ENCODE measurements at places on chromosomes 2 and 18.

GRCh38 chr2:145323512-145323911 is 803.6 kb upstream of the ZEB2 start:
- peaks cover 17% of the 10 kb centered on the region for H3K4me1 ChIP-seq
- no peak overlapping the region for H3K4me3 ChIP-seq
- no peak for DNase-seq

DNA sequence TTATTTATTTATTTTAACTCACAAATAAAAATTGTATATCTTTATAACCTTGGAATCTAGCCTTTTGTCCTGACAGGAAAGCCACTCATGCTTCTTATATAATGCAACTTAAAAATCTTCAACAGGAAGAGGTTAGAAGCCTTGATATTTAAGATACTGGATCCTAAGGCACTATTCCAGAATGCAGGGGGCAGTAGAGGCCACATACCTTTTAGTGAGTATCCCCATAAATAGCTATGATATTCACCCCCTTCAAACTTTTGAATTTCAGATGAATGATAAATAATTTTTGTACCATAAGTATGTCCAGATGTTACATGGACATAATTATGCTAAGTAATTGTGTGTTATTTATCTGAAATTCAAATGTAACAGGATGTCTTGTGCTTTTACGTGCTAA is 592.7 kb upstream of the VRK2 start:
- no peaks in the 10 kb centered on the region for H3K36me3 ChIP-seq
- H3K4me3 ChIP-seq, result no peak overlapping the region
- H3K27me3 ChIP-seq, result no peaks in the 10 kb centered on the region
- no peak for DNase-seq
- no peak overlapping the region for H3K27ac ChIP-seq
- no peaks in the 10 kb centered on the region for H3K4me1 ChIP-seq

DNA sequence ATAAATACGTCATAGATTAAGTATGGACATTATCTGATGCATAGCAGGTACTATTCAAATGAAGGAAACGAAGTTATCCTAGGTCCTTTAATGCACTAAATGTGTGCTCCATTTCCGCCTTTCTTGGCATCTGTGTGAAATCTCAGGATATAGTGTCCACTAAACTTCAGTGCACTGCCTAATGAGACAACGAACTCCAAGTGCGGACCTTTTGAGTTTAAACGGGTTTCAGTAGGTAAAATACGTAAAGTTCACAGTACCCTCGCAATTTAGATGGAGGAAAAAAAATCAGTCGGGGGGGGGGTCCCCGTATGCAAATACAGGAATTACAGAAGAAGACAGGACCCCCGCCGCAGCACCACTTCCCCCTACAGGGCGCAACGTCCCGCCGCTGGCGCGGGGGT is 729 bp upstream of the REL start:
- peak overlapping the region; percentile 91 for H3K4me3 ChIP-seq
- H3K27ac ChIP-seq, result peak overlapping the region; percentile 90
- no peak for DNase-seq
- peaks cover 19% of the 10 kb centered on the region for H3K4me1 ChIP-seq
- peaks cover 22% of the 10 kb centered on the region for H3K36me3 ChIP-seq

DNA sequence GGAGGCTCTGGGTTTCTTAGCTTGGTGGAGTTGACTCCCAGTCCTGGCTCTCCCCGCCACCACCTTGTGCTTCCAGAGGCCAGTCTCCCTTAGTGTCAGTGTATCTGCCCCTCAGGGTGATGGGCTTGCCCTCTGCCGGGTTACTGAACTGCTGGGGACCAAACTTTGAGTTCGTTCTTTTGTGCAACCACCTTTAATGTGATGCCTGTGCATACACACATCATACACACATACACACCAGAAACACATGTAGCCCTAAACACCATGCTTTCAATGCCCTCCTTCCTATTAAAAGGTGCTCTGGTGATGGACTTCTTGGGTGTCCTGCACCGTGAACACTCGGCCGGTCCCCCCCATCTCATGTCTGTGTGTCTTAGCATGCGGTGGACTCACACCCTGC is 315.1 kb upstream of the EPAS1 start:
- H3K36me3 ChIP-seq, result no peaks in the 10 kb centered on the region
- DNase-seq, result no peak
- H3K4me3 ChIP-seq, result no peak overlapping the region
- no peak overlapping the region for H3K27ac ChIP-seq
- H3K4me1 ChIP-seq, result no peaks in the 10 kb centered on the region

DNA sequence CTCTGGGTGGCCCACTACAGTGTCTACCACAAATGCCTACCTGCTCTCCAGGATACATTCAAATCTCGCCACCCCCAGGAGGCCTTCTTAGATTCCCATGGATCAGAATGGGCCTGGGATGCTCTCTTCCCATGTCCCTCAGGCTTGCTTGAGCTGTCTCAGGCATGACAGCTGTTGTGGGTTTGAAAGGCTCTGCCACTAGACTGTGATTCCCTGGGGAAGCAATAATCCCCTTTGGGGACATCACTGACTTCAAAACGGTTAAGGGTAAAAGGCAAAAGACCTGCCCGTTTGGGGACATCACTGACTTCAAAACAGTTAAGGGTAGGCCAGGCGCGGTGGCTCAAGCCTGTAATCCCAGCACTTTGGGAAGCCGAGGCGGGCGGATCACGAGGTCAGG is 35.8 kb upstream of the ZNF516 start:
- no peak overlapping the region for H3K27ac ChIP-seq
- no peak overlapping the region for H3K4me3 ChIP-seq
- peaks cover 20% of the 10 kb centered on the region for H3K27me3 ChIP-seq
- no peaks in the 10 kb centered on the region for H3K36me3 ChIP-seq
- DNase-seq, result no peak

DNA sequence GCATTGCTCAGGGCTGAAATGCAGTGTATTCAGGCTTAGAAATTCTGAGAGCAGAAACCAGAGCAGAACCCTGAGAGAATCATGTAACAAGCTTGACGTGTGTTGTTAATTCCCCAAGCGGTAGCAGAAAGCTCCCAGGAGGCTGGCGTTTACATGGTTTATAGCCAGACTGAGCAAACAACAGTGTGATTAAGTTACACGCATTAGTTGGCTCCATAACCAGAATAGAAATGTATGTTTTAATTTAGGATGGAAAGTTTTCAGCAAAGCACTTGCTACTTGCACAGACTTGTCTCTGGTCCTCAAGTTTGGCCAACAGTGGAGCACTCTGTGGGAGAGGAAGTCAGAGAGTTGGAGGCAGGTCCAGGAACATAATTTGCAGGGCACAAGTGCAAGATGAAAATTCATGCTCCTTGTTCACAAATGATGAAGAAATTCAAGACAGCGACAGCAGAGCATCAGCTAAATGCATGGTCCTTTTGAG is 69.3 kb downstream of the MAPK4 start:
- H3K27me3 ChIP-seq, result peaks cover 3% of the 10 kb centered on the region
- no peak for DNase-seq
- H3K27ac ChIP-seq, result no peak overlapping the region

- H3K4me1 ChIP-seq, result peaks cover 7% of the 10 kb centered on the region
- no peaks in the 10 kb centered on the region for H3K36me3 ChIP-seq
- no peak overlapping the region for H3K27ac ChIP-seq
- no peak overlapping the region for H3K4me3 ChIP-seq
- peaks cover 6% of the 10 kb centered on the region for H3K27me3 ChIP-seq
Observed at GRCh38 chr2:60484133-60484645, 69.3 kb downstream of the BCL11A start.

DNA sequence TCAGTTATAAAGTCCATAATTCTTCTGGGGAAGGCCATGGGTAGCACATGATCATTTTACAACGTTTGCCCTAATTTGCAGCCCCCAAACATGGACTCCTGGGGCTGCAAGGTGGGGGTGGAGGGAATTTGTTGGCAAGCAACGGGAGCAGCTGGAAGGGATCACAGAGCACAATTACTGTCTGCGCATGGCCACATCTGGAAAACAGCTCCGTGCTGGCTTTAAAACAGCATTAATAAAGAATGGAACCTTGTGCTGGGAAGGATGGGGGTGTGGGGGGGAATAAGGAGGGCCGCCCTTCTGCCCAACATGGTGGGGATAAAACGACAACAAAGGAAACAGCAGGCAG is 60.9 kb upstream of the SLC14A2 start:
- no peak overlapping the region for H3K4me3 ChIP-seq
- no peak for DNase-seq
- no peaks in the 10 kb centered on the region for H3K36me3 ChIP-seq
- no peaks in the 10 kb centered on the region for H3K4me1 ChIP-seq
- H3K27ac ChIP-seq, result no peak overlapping the region

DNA sequence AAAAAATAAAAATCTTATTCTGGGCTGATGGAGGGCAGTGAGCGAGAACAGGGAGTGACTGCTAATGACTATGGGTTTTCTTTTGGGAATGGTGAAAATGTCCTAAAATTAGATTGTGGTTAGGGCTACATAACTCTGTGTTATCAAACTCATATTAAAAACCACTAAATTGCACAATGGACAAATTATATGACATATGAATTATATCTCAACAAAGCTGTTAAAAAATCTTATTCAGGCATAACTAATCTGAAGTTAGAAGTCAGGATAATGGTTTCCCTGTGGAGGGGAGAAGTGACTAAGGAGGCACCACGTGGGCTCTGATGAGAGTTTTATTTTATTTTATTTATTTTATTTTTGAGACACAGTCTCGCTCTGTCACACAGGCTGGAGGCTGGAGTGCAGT is 32.1 kb upstream of the DPP4 start:
- H3K4me3 ChIP-seq, result no peak overlapping the region
- H3K4me1 ChIP-seq, result peaks cover 2% of the 10 kb centered on the region
- no peak overlapping the region for H3K27ac ChIP-seq
- DNase-seq, result no peak
- H3K27me3 ChIP-seq, result no peaks in the 10 kb centered on the region

DNA sequence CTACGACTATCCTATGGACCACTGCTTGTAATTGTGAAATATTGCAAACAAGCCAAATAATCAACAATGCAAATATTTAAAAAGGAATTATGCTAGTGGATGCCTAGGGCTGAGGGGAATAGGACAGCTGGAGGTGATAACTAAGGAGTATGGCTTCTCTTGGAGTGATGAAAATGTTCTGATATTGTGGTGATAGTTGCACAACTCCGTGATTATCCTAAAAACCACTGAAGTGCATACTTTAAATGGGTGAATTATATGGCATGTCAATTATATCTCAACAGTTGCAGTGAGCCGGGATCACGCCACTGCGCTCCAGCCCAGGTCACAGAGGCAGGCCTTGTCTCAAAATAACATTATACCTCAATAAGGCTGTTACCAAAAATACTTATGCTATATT is 125.1 kb upstream of the SH3BP4 start:
- no peak overlapping the region for H3K4me3 ChIP-seq
- no peak for DNase-seq
- no peak overlapping the region for H3K27ac ChIP-seq
- no peaks in the 10 kb centered on the region for H3K36me3 ChIP-seq
- no peaks in the 10 kb centered on the region for H3K4me1 ChIP-seq

DNA sequence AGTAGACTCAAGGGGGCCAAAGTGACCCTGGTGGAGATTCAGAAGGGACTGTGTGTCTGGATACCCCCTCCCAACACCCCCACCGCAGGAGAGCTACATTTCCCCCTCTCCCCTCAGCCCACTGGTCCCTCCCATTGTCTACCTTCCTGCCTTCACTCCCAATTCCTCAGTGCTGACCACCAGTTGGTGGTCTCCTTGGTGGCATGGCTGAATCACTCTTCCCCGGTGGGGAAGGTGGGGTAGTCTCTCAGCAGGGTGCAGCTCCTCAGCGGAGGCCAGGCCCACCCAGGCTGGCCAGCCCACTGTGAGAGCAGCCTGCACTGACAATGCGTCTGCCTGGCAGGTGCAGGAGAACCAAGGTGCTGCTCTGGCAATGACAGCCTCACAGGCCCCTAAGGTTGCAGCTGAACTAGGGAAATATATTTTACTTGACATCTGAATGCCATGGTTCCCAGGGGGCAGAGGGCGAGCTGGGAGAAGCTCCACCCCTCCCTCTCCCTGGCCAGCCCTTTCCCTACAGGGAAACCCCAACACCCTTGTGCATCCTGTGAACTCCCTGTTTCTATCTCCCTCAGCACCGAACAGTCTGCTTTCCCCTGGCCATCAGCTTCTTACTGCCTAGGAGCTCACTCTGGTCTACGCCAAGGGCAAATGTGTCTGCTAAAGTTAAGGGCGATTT is 62.6 kb upstream of the PAX8 start:
- H3K4me3 ChIP-seq, result no peak overlapping the region
- H3K36me3 ChIP-seq, result no peaks in the 10 kb centered on the region
- no peak for DNase-seq
- no peak overlapping the region for H3K27ac ChIP-seq
- peaks cover 7% of the 10 kb centered on the region for H3K4me1 ChIP-seq

- no peak overlapping the region for H3K4me3 ChIP-seq
- peaks cover 9% of the 10 kb centered on the region for H3K36me3 ChIP-seq
- H3K27ac ChIP-seq, result no peak overlapping the region
- no peaks in the 10 kb centered on the region for H3K27me3 ChIP-seq
- H3K4me1 ChIP-seq, result peaks cover 6% of the 10 kb centered on the region
Observed at GRCh38 chr2:46098621-46099062, 198.6 kb upstream of the EPAS1 start.

- H3K36me3 ChIP-seq, result no peaks in the 10 kb centered on the region
- no peaks in the 10 kb centered on the region for H3K4me1 ChIP-seq
- no peak within 1 kb of the TSS for H3K4me3 ChIP-seq
- DNase-seq, result no peak
- H3K27ac ChIP-seq, result no peak within 1 kb of the TSS
Observed at GRCh38 chr18:60372596-60372995, at the start of gene MC4R. Gene MC4R (minus strand): TSS chr18:60372775. CDS start chr18:60372349, 426 bp downstream.

DNA sequence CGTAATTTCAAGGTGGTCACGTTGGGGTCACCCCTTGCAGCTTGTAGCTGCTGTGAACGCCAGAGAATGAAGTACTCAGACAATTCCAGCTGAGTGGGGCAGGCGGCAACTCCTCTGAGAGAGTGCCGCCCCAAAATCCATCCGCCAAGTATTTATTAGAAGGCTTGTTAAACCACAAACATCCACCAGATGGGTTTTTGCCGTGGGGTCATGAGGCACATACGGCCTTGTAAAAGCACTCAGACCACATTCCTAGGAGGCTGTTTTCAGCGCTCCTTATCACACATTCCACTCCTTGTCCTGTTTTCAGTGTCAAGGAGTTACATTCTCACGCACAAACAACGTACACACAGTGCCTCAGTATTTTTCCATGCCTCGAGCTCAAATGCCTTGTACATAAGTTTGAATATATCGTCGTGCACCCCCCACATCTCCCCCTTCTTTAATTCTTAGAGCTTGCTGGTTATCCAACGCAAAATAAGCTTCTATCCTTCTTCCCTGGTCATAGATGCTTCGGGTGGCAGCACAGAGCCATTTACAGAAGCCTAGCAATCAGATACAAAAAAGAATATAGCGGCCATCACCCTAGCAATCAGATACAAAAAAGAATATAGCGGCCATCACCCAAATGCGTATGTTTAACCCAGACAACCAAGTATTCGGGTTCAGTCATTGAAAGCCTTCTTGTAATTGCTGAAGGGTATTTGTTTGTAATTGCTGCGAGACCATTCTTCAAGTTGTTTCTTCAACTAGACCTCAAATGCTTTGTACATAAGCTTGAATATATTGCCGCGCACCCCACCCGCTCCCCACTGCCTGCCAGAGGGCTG is 7.3 kb downstream of the ALPP start:
- peaks cover 51% of the 10 kb centered on the region for H3K27me3 ChIP-seq
- no peak for DNase-seq
